ENCODE measurements at places on chromosomes 3 and 15.

DNA sequence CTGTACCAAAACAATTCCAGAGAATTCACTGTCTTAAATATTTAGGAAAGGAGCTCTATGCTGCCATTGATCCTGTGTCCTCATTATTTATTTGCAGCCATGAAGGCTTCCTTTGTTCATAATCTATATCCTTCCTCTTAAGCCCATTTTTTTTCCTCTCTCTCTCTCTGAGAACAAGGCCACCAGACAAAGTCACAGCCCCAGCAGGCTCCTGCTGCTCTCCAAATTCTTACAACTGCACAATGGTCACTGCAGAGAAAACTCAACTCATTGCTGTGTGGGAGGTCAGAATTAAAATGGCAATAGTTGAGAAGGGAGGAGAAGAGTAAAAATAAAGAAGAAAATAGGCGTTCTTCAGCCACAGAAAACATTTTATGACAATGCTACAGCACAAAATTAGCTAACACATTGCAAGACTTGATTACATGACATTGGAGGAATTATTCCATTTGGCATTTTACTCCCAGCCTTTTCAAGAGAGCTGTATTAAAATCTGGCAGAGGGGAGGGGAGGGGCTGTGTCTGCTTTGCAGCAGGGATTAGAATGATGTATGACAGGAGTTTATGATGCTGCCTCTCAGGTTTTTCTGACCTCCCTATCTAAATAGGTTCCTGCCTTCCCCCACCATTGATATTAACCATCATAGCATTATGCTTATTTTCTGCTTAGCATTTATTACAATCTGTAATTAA lies 399.7 kb upstream of the THBS1 start:
- DNase-seq: no peak

GRCh38 chr15:70236341-70237086 lies 138.8 kb upstream of the TLE3 start:
- DNase-seq: peak; percentile 54

DNA sequence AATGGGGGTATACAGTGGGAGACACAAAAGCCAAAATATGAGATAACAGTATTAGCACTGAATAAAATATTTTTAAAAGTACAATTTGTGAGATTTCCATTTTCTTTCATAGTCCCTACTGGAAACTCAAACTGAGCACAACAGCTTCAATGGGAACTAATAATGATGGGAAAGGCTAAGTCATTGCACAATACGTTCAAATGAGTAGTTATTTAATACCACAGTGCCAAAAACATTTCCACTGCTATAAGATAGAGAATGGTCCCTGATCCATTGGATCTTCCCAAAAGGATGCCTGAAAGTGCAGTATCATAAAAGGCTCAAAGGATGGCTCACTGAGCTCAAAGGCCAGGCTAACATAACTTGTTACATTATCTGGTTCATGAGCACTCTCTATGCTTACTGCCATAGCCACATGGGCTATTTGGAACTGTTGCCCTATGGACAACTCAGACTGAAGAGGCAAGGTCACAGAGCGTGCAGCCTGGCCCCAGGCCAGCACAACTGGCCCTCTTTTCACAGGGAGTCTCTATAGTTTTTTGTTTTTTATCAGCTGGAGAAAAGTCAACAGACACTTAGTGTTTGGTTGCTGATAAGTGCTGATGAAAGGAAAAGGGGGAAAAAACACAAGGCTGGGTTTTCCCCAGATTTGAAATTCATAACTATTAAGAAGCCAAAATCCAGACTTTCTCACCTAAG lies 54.1 kb upstream of the PPIB start:
- no peak for DNase-seq

DNA sequence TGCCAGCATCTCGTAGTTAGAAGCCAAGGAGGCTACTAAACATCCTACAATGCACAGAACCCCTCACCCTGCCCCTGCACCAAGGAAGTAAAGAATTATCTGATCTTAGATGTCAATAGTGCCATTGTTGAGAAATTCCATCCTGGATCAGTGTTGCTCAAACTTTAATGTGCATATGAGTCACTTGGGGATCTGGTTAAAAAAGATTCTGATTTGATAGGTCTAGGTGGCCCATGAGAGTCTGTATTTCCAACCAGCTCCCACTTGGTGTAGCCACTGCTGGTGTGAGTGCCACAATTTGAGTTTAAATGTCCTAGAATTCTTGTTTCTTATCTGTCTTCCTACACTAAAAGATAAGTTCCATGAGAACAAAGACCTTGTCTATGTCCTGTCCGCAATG lies 43.7 kb downstream of the TMEM45A start:
- no peak for DNase-seq

GRCh38 chr3:15977090-15977489 lies 179.3 kb upstream of the ANKRD28 start:
- DNase-seq: no peak

DNA sequence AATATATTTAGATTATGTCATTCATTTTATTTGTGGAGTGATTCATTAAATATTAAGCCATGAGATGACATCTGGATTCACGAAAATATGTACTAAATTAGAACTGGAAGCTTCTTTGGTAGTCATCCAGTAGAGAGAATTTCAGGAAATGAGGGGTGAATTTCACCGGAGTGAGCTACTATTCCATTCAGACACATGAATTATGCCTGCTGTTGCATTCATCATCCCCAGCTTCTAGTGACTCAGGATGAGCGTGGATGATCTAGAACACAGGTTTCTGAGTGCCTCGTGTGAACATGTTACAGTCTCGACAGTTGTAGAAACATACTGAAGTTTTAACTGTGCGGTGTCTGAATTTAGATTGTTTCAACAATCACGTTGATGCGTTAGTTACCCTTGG lies 42.9 kb upstream of the GABRG3 start:
- no peak for DNase-seq

DNA sequence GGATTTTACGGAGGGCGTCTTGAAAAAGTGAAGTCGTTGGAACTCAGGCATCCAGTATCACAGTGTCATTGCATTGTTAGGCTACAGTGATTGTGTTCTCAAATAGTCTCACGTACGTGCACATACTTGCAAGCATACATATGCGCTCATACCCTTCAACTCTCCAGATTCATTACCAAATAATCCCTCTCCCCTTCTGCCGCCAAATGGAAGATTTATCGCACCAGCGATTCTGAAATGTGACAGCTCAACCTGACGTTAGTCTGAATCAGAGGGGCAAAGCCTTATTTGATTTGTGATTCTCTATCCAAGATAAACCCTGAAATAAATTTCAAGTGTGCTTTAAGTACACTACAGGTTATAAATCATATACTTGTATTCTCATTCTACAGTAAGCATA lies 119.4 kb downstream of the GADL1 start:
- no peak for DNase-seq

- DNase-seq: peak; percentile 65
Observed at GRCh38 chr15:58070801-58071418, 5.4 kb upstream of the ALDH1A2 start.

DNA sequence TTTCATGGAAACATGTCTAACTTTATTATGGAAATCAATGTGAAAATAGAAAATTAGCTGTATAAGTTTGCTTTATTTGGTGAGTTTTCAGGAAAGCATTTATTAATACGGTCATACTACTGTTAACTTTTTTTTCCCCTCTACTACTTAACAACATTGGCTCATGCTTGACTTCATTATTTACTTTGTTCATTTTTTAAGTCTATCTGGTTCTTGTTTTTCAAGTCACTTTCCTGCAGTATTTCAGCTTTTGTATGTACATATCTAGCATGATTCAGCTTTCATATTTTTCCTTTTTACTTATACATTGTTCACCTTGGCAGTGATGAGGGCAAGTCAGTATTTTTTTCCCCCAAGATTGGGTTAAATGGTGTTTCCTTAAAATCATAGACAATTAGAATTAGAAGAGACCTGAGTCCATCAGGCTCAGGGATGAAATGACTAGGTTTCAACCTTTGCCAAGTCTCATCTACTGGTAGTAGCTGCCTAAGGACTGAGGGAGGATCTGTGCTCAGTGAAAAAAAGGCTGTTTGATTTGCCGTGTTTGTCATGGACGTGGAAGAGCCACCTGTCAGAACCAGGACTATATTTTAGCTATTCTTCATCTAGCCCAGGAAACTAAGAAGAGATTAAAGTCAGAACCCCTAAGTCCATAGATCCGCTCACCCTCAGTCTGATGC lies 15.4 kb downstream of the TMOD3 start:
- no peak for DNase-seq

- no peak for DNase-seq
Observed at GRCh38 chr3:144487011-144487410, 515.4 kb downstream of the DIPK2A start.

DNA sequence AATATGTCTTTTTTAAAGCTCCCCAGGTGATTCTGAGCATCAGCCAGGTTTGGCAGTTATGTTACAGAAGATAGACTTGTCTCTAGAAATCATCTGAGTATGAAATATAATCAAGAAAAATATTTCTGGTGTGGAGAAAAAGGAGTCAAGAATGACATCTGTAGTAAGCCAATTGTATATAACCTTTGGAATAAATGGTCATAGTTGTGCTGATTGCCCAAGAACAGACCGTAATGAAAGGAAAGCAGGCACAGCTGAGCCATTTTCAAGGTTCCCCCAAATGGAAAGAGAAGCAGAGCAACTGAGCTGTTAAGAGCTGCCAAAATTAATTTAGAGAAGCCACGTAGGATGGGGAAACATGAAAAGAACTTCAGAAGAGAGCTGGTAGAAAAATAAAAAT lies 26.6 kb downstream of the GOLM2 start:
- no peak for DNase-seq

DNA sequence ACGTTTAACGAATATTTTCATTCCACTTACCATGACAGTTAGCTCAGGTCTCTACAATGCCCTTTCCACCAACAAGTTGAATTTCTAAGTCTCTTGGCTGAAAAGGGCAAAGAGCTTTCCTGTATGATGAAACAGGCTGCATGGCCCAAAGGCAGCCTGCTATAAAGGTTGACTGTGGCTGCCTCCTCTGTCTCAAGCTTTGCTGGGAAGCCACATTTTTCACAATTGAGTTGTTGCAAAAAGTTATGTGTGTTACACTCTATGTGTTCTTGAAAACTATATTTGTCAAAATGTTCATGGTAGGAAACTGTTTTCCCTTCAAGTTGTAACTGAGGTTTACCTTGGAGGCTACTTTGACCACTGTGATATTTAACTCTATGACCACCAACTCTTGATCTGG lies 49.5 kb downstream of the DZIP1L start:
- DNase-seq: no peak

DNA sequence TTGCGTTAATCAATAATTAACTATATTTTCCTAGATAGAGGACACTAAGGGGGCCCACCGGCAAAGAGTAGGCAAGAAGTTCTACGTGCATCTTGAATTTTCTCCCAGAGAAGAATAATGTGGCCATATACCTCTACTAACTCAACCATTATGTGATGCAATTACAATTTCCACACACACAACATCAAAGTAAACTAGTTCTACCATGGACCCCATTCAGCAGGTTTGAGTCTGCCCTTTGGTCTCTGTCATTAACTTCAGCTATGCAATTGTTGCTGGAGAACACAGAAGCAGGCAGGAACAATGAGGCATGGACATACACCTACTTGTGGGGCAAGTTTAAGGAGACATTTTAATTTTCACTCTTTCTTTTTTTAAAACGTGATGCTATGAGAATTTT lies 705.9 kb downstream of the PDCD6IP start:
- no peak for DNase-seq

- peak; percentile 50 for DNase-seq
Observed at GRCh38 chr3:187368251-187369088, at the start of gene RTP4. Gene RTP4, plus strand, starts transcription at chr3:187368385. Its CDS starts 57 bp downstream, at chr3:187368442.

- no peak for DNase-seq
Observed at GRCh38 chr3:43169987-43170386, 64.1 kb upstream of the POMGNT2 start.

GRCh38 chr15:95910643-95911212 lies 419.8 kb upstream of the NR2F2 start:
- no peak for DNase-seq

- DNase-seq: no peak
Observed at GRCh38 chr3:106290304-106290997, 421.6 kb upstream of the CBLB start.

DNA sequence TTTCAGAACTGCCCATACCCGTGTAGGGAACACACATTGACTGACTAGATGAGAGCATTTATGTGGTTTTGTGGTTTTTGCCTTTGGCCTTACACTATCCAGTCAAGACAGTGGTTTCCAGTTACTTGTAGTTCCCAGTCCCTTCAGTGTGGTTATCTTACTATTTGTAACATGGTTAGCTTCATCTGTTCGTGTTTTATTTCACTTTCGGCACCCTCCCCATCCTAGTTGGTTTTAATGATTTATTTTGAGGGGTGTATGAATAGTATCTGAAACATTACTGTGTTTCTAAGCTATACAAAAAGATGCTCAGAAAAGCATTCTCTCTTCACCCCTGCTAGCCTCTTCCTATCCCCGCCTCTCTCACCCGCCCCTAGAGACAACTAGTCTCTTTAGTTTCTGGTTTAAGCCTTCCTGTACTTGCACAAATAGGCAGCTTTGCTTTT lies 14.1 kb downstream of the LYSMD4 start:
- DNase-seq: no peak

GRCh38 chr15:58014040-58014439 lies 51.5 kb downstream of the ALDH1A2 start:
- no peak for DNase-seq

- peak; percentile 49 for DNase-seq
Observed at GRCh38 chr3:104604326-104605010, 762.2 kb upstream of the ALCAM start.

DNA sequence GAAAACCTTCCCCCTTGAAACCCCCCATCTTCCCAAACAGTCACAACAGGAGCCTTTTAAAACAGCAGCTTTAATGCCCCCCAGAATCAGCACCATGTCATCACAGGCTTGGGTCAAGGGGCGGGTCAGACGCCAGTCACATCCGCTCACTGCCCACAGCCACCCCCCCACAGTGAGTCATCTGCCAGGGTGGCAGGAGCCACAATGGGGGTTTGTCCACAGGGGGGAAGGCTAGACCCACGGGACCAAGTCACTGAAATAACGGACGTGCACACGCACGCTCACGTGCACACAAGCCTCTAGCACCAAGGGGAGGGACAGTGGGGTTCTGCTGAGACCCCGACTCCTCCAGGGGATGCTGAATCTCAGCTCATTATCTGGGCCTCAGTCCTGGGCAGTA lies 441 bp upstream of the UCN2 start:
- DNase-seq: peak; percentile 52

- DNase-seq: no peak
Observed at GRCh38 chr15:29695489-29696167, 126.6 kb downstream of the TJP1 start.

DNA sequence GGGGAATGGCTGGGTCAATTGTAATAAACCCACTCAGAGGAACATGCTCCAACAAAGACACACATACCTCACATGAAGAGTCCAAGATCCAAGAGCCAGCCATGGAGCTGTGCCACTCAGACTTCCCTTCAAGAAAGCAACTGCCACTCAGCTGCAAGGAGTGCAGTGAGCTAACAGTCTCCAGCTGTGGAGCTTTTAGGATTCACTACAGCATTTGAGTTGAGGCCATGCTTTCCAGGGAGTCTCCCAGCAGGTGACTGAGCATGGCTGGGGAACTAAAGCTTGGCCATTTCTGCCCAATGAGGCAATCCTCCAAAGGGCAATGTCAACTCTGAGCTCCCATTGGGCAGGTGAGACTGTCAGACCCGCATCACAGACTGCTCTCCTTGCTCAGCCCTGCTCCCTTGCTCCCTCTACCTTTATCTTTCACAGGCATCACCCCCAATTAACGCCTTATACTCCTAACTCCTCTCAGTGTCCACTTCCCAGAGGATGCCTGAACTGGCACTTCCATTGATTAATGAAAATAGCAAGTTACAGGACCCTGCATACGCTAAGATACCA lies 165.3 kb upstream of the CTNNB1 start:
- no peak for DNase-seq

Measured in kidney glomerular epithelial cell (primary cell).